ENCODE measurements at places on chromosomes 2 and 18.

DNA sequence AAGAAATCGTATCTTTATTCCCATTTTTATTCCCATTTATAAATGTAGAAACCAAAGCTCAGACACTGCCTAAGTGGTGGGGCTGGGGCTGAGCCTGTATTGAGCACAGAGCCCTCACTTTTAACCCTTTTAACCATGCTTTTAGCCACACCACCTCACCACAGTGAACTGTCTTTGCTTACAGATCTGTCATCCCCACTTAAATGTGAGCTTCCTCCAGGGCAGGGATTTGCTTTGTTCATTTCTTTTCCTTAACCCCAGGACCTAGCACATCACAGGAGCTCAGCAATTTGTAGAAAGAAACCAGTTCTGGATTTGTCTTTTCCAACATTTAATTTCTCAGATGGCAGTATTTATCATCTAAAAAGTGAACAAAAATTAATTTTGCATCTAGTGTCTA is 2.2 kb downstream of the BOD1L2 start:
- no peak for DNase-seq

- DNase-seq = no peak
Observed at GRCh38 chr18:59353079-59353680, 5.9 kb downstream of the LMAN1 start.

DNA sequence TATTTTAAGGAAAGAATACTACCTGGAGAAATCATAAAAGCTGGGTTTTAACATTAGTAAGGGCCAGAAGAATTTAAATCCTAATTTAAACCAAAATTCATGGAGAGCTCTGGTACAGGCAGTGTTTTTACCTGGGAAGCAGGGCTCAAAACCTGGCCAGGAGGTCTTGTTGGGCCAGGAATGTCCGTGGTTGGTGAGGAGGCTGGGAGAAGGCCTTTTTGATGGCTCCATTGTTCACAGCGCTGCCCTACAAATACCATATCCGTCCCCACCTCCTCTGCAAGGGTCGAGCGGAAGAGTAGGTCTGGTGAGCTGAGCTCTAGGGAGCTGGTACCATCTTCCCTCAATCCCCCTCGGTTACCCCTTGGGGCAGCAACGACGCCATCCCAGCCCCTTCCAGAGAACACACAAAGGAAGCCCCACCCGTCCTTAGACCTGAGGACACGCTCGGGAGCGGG is 10.9 kb upstream of the HOXD1 start:
- DNase-seq = no peak

DNA sequence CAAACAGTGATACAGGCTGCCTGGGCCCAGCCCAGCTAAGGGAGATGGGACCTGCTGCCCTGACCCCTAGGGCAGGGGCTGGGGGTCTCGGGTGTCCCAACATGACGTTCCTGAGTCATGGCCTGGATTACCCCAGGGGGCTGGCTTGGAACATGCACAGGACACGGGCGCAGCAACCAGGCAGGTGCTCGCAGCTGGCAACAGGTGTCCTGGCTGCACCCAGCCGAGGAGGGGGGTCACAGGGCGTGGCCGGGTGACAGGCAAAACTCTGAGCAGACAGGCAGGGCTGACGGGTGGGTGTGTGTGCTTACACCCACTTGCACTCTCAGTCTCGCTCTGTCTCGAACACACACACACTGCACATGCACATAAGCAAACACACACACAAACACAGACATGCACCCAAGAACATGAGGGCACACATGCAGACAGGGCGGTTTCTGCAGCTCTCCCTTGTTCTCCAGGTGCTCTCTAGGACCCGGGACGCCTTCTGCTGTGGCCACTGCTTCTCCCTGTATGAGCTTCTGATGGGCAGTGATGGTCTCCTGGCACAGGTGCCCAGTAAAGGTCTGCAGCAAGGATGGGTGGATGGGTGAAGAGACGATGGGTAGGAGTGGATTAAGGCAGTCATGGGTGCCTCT is 33.7 kb upstream of the TAF1B start:
- no peak for DNase-seq

DNA sequence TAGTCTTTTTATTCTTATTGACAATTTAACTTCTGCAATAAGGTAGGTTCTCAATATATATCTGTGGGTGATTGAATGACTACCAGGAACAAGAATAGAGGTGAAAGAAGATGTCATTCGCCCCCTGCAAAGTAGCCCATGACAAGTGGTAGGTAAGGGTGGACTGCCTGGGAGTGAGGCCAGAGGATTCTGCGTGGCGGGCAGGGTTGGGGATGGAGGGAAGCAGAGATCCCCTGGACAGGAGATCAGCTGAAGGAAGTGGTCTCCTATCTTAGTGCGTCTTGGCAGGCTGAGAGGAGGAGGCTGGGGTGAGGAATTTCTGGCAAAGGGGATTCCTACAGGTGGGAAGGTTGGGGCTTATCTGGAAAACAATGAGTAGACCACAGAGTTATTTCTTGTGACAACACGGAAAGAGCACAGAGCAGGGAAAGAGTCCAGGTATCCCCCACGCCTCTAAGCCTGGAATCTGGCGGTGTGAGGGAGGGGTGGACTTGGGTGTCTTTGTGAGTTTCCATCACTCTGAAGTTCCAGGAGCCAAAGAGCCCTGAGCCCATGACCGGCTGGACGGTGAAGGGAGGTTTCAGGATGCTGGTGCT is 21.5 kb upstream of the MYCN start:
- no peak for DNase-seq

DNA sequence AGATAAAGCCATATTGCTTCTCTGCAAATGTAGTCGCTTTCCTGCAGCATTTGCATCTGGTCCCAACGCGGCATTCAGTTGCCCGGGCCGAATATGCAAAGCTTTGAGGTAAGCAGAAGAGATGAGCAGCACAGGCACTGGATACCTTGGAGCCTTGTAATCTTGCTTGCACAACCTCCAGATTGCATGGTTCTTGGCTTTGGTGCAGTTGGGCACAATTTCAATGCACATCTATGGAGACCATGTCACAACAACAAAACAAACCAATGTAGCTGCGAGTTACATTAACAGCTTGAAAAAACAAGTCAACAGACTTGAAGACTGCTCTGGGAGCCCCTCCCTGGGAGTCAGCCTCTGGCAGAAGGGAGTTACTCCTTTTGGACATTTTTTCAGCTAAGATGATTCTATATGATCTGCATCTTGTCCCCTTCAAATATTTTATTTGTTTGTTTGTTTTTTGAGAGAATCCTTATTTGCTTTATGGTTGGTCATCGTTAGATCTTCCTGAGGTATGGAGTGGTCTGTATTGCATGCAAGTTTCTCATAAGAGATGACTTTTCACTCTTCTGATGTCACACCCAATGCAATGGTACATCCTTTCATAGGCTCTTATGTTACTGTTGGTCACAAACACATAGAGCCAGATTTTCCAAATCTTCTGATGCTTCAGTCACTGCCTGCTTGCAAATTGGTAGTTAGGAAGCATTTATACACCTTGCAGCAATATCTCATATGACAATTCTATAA is 113.5 kb downstream of the EFEMP1 start:
- no peak for DNase-seq

DNA sequence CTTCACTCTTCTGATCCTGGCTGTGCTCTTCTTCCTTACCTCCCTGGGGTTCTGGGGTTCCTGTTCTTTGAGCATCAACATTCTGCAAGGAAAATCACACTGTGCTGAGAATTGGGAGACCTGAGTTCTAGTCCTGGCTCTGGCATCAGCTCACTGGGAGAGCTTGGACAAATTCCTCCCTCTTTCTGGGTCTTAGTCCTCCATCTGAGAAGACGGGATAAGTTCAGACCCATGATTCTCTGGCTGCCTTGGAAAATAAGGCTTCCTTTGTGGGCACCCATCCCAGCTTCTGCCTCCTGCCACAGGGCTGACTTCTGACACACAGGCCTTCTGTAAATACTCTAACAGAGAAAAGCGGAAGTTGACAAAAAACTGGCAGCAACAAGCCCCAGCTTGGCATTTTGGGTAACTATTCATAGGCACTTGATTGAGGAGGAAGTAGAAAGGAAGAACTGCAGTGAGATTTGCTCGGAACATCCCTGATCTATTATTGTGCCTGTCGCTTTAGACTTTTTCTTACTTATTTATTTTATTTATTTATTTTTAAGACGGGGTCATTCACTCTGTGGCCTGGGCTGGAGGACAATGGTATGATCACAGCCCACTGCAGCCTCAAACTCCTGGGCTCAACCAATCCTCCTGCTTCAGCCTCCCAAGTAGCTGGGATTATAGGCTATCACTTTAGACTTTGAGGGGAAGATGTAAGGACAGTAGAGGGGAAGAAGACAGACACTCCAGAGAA is 7.9 kb downstream of the PCBP1 start:
- peak; percentile 92 for DNase-seq

DNA sequence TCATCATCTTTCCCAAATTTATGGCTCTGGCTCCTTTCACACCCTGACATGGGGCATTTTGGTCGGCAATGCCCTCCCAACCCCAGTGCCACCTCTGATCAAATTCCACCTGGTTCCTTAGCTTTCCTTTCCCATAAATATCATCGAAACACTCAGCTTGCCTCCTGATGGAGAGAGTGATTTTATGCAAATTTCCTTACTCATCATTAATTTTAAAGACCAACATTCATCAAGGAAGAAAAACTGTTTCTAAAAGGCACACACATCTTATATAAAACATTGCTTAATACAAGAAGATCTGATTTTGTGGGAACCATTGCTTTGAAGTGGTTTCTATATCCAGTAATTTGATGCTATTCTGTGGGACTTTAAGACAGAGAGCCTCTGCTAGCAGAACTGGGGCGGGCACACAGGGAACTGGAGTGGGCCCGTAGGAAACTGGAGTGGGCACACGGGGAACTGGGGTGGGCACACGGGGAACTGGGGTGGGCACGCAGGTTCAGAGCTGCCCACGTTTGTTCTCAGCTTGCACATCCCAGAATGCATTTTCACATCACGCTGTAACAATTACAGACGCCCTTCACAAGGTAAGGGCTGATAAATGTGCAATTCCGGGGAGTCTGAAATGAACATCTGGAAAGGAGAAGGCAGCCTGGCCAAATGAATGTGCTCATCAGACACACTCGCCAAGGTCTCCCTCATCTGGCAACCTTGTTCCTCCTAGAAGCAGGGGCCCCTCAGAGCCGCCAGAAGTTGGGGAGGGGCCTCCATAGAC is 174.2 kb downstream of the RTP5 start:
- no peak for DNase-seq

- DNase-seq = peak; percentile 18
Observed at GRCh38 chr2:60699617-60700016, 56.5 kb upstream of the PAPOLG start.

DNA sequence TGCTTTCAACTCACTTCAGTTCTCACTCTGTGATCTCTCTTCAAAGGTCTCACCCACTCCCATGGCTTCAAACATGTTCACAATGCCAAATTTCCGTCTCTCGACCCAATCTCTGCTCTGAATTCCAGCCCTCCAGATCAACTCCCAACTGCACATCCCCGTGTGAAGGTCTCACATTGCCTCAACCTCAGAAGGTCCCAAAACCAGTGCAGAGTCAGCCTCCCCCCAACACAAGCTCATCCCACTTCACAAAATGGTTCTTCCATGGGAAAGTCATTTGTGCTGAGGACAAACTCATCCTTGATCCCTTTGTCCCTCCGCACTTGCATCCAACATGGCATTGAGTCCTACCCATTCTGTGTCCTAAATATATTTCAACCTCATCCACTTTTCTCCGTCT is 31.0 kb upstream of the GNAL start:
- no peak for DNase-seq

GRCh38 chr2:171703574-171704347 is 16.5 kb downstream of the DYNC1I2 start:
- peak; percentile 69 for DNase-seq

DNA sequence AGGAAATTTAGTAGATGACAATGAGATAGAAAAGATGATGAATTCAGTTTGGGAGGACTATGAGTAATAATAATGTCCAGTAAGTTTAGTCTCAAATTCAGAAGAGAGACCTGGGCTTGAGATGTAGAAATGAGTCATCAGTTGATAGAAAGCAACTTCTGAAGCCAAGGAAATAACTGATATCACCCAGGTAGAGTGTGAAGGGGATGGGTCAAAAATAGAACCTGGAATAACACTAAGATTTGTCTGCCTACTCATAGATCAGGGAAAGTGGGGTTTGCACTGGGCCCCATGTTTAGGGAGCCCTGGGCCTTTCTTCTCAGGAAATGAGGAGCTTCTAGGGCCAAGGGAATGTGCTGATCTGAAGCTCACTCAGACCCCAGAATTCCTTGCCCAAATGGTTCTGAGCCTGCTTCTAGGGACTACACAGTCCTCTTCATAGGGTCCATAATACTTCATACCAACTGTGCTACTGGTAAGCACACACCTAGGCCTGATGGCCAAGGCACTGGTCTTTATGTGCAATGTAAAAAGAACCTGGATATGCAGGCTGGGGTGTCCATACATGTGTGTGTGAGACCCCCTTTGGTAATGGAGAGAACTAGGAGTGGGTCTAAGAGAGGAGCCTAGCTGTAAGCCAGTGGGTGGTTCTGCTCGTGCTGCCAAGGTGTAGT is 141.2 kb downstream of the IKZF2 start:
- no peak for DNase-seq

GRCh38 chr2:171319164-171319810 is 114.5 kb downstream of the METTL8 start:
- peak; percentile 77 for DNase-seq

DNA sequence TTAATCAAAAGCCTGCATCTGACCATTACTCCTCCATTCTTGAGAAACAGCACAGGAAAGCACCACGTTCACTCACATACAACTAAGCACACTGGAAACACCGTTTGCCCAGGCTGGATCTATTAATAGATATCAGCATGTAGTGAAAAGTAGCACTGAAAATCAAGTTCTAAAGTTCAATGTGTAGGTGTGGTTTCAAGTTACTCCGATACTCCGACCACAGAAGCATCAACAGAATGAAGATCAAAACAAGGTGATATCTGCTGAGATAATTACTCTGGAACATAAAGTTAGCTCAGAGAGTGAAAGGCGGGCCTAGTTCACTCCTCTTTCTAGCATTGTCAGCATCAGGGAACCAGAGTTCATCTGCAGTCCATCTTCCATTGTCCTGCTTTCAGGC is 1367.4 kb upstream of the ACVR2A start:
- no peak for DNase-seq

GRCh38 chr2:239012228-239012627 is 164.3 kb downstream of the TWIST2 start:
- no peak for DNase-seq

DNA sequence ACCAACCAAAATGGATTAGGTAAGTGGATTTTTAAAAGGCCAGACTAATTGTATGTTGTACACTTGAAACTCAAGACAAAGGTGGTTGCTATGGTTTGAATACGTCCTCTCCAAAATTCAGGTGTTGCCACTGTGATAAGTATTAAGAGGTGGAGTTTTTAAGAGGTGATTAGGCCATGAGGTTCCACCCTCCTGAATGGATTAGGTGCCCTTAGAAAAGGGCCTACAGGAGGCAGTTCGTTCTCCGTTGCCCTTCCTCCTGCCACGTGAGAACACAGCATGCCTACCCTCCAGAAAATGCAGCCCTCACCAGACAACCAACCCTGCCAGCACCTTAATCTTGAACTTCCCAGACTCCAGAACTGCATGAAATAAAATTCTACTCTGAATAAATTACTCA is 51.2 kb downstream of the CHMP3 start:
- no peak for DNase-seq

- DNase-seq = peak; percentile 80
Observed at GRCh38 chr2:25418944-25419677, 77.4 kb upstream of the DNMT3A start.
